ENCODE measurements at places on chromosomes 2 and 18.
A peak's percentile ranks its signal among the peaks of the same experiment; 100 is the strongest.

GRCh38 chr2:100875516-100876230, 55.7 kb downstream of the NPAS2 start:
- no peak for DNase-seq

DNA sequence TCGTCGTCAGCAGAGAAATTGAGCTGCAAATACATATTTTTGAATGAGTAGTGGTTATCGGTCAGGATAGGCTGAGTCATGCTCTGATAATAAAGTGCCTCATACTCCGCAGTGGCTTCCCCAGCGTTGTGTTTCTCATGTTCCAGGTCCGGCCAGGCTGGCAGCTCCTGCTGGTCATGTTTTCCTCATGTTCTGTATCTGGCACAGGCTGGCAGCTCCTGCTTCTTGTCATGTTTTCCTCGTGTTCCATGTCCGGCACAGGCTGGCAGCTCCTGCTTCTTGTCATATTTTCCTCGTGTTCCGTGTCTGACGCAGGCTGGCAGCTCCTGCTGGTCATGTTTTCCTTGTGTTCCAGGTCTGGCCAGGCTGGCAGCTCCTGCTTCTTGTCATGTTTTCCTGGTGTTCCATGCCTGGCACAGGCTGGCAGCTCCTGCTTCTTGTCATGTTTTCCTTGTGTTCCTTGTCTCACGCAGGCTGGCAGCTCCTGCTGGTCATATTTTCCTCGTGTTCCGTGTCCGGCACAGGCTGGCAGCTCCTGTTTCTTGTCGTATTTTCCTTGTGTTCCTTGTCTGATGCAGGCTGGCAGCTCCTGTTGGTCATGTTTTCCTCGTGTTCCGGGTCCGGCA, 148.9 kb downstream of the ATP9B start:
- no peak for DNase-seq

- no peak for DNase-seq
Observed at GRCh38 chr2:197920088-197920487, 115.7 kb downstream of the PLCL1 start.

- DNase-seq, result no peak
Observed at GRCh38 chr18:49886891-49887764, 73.8 kb upstream of the ACAA2 start.

DNA sequence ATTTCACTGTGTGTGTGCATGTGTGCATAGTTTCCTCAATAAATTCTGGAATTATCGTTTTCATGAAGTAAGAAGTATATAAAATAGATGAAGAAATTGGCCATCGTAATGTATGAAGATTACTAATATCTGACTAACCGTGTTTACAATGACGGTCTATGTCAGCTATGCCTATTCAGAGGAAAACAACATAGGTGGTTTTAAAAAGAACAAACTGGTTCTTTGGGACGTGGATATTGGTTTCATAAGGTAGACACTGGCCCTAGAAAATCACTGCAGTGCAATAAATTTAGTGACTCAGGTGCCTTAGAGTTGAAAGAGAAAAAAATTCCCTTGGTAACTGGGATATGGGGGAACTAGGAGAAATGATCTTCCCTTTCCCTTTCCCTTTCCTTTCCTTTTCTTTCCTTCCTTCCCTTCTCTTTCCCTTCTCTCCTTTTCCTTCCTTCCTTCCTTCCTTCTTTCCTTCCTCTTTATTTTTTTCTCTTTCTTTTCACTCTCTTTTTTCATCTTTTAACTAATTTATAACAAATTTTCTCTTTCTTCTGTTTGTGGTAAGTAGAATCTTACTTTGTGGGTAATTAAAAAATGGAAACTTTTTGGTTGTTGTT, 36.4 kb downstream of the MAP2 start:
- DNase-seq, result no peak

GRCh38 chr18:49398331-49398730, 62.1 kb downstream of the DYM start:
- DNase-seq, result no peak

DNA sequence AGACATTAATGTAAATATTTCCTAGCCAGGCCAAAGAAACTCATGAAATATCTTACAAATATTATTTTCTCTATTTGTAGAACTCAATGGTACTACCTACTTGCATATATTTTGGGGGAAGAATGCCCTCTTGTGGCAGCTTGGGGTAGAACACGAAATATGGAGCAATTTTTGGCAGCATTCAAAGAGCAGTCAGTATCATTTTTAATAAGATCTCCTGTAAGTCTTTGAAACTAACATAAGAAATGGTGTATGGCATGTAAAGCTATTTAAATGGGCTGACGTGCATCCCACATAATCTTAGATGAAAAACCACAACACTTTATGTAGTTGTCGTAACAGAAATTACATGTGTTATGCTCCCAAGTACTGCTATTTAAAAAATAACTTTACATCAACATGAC, 62.3 kb upstream of the CCDC195 start:
- peak; percentile 52 for DNase-seq

- no peak for DNase-seq
Observed at GRCh38 chr18:48841381-48842258, 109.1 kb downstream of the SMAD7 start.

GRCh38 chr18:44356566-44357157, 324.0 kb upstream of the SETBP1 start:
- no peak for DNase-seq

DNA sequence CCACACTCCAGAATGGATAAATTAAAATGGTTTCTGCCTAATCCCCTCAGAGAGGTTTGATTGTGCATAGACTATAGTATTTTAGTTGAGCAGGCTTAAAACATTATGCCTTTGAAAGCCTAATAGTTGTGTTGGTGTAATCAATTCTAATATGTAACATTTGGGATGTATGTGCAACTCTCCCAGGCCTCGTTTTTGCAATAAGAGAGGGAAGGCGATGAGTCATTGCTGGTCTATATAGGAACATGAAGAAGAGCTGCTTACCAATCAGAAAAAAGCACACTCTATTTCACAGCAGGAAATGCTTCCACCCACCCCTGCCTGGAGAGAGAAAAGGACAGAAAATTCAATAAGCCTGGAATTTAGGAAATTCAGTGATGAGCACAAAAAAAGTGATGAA, 1424.0 kb upstream of the PIK3C3 start:
- DNase-seq, result no peak

DNA sequence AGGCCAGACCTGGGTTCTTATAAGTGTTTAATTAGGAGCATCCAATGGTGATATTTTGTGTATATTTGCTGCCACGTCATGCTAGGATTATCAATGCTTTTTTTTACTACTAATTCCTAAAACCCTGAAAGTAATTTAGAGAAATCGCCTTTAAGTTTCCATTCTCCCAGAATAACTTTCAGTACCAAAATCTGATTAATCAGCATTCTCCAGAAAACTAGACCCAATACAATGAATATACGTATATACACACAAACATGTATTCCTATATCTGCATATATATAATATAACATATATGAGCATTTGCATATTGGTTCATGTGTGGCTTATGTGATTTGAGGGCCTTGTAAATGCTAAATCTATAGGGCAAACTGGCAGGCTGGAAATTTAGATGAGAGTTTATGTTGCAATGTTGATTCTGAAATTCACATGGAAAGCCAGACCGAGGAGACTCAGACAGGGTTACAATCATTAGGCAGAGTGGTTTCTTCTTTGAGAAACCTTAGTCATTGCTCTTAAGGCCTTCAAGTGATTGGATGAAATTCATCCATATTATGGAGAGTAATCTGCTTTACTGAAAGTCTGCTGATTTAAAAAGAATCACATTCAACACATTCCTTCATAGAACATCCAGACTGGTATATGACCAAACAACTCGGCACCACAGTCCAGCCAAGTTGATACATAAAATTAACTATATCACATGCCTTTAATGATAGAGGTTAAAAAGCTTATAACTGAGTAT, 65.9 kb upstream of the RGPD4 start:
- no peak for DNase-seq

- DNase-seq, result no peak
Observed at GRCh38 chr2:63041592-63041991, 9.0 kb upstream of the OTX1 start.

- no peak for DNase-seq
Observed at GRCh38 chr2:3316456-3317276, 61.0 kb downstream of the EIPR1 start.

GRCh38 chr2:72008608-72009007, 139.1 kb downstream of the CYP26B1 start:
- no peak for DNase-seq

DNA sequence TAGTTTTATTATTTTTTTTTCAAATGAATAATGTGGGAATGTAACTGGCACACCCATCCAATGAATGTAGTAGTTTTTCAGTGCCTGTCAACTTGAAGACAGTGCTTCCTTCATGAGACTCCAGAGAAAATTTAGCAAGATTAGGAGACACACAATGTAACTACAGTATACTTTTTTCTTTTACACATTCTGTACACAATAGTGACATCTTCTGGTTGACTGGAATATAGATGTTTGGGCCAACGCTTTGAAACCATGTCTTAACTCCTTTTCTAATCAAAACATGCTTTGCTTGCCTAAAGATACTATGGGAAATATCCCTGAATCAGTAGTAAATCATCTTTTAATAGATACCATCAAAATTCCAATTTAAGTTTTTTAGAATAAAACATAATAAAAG, 229.5 kb upstream of the ZC3H15 start:
- peak; percentile 50 for DNase-seq

DNA sequence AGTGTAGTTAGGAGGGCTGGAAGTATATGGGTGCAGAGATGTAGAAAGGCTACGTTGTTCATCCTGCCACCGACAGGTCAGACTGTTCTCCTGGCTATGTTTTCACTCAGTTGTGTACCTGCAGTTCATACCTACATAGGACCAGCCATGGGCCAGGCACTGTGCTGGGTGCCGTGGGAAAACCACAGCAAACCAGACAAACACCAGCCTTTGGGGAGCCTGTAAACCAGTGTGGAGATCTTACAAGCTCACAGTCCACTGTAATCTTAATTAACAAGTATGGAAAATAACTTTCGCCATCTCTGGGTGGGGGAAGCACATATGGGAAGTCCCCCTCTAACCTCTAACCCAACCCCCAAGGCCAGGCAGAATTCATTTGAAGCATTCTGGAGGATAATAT, 12.7 kb downstream of the NCK2 start:
- no peak for DNase-seq

DNA sequence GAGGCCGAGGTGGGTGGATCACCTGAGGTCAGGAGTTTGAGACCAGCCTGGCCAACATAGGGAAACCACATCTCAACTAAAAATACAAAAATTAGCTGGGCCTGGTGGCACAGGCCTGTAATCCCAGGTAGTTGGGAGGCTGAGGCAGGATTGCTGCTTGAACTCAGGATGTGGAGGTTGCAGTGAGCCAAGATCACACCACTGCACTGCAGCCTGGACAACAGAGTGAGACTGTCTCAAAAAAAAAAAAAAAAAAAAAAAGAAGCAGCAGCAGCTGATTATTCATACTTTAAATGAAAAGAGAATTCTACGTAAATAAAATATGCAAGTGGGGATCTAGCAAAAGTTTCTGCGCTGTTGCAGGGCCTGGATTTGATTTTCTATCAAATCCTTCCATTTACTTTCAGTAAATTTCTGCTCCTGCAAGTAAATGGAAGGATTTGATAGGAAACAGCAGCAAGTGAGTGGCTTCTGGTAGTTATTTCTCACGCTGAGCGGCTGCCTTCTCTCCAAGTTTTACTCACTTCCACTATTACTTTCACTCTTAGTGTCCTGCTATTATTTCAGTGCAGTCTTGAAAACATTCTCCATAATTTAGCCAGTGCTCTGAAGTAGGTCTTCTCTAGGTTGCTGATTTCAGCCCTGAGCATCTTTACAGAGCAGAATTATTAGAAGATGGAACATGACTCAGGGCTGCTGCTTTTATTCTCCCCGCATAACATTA, 68.4 kb downstream of the SLC16A14 start:
- DNase-seq, result no peak

DNA sequence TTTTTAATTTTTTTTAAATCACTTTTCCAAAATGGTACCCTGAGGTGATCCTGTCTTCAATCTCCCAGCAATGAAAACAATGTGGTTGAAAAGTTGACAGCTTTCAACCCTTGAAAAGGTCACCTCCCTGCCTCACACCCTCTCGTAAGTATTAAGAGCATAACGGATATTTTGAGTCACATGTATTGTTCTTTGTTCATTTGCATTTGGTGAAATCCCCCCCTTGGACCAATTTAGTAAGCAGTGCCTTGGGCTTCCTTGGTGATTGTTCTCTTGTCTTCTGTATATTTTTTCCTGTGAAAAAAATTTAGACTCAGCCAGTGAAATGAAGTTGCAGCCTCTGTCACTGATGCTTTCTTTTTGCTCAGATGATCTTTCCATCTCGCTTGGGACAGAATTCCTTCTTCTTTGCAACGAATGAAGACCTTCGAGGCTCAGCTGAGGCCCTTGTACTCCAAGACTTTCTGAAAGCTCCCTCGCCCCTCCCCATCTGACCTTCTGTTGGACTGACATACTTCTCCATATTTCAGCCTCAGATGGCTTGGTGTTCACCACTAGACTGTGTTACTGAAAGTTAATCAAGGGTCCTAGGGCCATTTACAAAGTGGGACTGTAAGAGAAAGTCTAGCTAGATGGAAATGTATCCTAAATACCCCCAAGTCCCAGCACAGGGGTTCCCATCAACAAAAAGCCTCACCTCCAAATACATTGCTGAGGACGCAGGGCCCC, 158.4 kb downstream of the BCL2 start:
- DNase-seq, result no peak

GRCh38 chr18:44128365-44128764, 552.3 kb upstream of the SETBP1 start:
- no peak for DNase-seq

- no peak for DNase-seq
Observed at GRCh38 chr2:54716375-54716774, 7.1 kb upstream of the EML6 start.

DNA sequence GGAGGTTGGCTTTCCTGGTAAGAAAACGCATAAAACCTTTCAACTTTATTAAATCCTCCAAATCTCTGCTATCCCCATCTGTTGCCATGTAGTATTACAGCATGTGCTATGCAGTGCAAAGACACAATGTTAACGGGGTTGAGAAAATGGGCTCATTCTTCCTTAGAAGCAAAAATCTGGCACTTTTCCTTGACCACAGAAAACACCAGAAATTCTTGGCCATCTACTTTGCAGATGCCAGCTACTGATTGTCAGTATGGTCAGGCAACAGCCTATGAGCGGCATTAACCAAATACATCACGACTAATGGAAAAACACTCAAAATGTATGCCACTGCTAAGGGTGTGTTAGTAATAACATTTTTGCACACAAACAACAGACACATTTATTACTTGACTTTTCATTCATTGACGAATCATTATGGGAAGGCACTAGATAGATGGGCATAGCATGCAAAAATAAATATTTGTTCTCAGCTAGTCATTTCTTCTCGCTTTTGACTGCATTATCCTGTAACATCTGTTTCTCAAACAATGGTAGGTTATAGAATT, 65.2 kb upstream of the CRIM1 start:
- DNase-seq, result peak; percentile 4

DNA sequence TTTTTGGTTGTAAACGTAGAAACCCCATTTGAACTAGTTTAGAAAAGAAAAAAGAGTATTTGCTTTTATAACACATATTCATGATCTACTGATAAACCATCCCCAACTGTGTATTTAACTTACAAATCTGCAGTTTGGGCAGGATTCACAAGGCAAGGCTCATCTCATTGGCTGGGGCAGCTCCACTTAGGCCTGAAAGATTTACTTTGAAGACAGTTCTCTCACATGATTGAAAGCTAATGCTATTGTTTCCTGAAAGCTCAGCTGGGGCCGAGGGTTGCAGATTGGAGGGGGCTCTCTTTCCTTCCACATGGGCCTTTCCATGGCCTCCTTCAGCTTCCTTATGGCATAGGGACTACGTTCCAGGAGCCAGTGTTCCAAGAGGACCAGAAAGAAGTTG, 47.4 kb downstream of the ARHGAP15 start:
- no peak for DNase-seq

- no peak for DNase-seq
Observed at GRCh38 chr2:65626831-65627230, 194.4 kb upstream of the SPRED2 start.

GRCh38 chr18:79637921-79638909, 41.4 kb upstream of the CTDP1 start:
- DNase-seq, result no peak
